ENCODE measurements at places on chromosomes 4 and X.
A peak's percentile ranks its signal among the peaks of the same experiment; 100 is the strongest.

DNA sequence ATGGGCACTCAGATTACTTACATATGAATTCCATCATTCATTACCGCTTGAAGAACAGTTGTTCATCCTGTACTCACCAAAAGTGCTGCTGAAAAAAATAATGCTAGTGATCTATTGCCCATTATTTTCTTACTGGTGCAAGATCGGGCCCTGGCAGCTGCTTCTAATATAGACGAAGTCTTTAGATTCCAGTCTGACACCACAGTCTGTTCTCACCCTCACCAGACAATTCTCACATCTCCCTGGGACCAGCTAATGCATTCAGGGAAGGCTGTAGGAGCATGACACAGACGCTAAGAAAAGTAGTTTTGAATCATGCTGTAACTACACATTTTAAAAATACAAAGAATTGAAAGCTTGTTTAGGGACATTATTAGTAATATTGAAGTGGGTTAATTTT is 13.8 kb downstream of the GEMIN8 start:
- DNase-seq = no peak

GRCh38 chr4:2072971-2073807 is 14.1 kb downstream of the NAT8L start:
- DNase-seq = no peak

DNA sequence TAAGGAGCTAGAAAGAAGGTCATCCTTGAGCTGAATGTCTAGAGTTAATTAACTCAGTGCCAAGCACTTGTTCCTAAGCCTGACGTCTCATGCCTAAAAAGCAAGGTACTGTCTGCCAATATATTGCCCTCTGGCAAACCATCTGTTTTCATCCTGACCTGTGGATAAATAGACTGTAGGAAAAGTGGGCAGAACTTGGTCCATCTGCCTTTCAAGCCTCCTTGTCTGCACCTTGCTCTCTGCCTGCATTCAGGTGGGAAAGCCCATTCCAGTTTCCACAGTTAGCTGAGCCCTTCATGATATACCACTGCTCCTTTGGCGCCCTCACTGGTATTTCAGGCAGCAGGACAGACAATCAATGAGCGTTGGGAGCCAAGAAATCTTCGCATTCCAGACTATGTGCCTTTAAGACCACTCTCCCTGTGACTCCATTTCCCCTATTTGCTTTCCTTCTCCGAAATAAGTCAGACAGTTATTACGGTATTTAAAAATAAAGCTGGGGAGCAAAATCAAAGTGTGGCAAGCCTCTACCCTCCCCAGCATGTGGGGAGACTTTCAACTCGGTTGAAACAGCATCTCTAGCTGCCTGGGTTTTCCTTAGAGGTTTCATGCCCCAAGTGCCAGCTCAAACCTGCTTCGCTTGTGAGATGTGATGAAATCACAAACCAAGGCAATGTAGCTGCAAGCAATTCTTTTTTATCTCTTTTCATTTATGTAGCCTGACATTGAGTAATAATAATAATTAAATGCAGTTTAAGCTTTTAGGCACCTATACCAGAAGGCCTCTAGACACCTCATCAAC is 2.5 kb upstream of the CCDC149 start:
- peak; percentile 35 for DNase-seq

DNA sequence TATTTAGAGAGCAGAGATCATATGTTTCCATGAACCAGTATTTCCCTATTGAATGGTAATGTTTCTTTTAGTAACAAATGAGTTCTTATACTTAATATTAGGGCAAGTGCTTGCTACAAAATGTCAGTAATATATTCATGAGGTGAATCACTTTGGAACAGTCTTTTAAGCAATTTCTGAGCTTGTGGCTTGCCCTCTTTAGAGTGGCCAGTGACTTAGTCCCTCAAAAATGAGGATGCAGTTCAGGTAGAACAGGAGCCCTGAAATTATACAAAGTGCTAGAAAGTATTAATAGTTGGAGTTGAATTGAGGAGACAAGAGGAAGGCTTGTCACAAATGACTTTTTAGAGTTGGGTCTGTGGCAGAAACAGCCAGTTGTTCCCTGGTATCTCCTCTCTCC is 53.4 kb upstream of the PITX2 start:
- no peak for DNase-seq

DNA sequence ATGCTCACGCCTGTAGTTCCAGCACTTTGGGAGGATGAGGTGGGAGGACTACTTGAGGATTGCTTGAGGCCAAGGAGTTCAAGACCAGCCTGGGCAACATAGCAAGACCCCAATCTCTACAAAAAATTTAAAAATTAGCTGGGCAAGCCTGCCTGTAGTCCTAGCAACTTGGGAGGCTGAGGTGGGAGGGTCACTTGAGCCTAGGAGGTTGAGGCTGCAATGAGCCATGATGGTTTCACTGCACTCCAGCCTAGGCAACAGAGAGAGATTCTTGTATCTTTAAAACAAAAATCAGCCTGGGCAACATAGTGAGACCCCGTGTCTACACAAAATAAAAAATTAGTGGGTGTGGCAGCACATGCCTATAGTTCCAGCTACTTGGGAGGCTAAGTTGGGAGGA is 1.9 kb downstream of the ZNF41 start:
- DNase-seq = no peak

DNA sequence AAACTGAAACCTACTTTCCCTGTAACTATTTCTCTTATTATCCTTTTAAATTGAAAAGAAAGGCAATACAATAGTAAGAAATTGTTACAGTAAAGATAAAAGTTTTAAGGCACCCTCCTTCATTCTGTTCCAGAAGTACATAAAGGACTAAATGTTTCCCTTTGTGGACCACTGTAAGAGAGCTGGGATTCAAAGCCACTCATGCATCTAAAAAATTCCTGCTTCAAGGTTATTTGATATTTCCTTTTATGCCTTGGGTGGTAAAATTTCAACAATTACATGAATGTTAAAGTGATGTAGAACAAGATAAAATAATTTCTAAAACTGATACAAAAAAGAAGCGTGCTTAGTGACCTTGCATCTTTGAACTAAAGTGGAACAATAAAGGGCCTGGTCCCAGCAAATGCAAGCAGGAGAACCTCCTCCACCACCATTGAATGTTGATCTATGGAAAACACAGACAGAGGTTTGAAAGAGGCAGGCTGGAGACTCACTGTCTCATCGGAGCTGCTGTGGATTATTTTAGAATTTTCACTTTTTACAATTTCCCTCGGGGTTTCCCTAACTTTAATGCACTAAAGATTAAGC is 42.3 kb upstream of the PRSS12 start:
- DNase-seq = no peak

DNA sequence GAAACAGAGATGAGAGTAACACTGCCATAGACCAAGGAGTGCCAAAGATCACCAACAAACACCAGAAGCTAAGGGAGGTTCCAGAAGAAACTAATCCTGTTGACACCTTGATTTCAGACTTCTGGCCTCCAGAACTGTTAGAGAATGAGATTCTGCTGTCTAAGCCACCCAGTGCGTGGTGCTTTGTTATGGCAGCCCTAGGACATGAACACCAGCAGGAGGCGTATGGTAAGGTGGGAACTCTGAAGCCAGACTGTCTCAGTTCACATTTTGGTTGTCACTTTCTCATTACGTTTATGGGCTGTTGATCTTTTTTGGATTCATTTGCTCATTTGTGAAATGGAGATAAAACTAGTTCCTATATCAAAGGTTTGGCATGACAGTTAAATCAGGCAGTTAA is 142.9 kb downstream of the DCHS2 start:
- no peak for DNase-seq

GRCh38 chr4:87073199-87074120 is 138.6 kb downstream of the AFF1 start:
- no peak for DNase-seq
